HT1080 (cell line): ENCODE measurements at places on chromosomes 5 and 9. TPM values are rescaled to one million over a fixed set of nuclear protein-coding genes. Genes with fewer than 3 reads are reported as not detected.

Gene KIAA1958
- 2.3 and 3.5 TPM in 2 replicates for total RNA-seq

DNA sequence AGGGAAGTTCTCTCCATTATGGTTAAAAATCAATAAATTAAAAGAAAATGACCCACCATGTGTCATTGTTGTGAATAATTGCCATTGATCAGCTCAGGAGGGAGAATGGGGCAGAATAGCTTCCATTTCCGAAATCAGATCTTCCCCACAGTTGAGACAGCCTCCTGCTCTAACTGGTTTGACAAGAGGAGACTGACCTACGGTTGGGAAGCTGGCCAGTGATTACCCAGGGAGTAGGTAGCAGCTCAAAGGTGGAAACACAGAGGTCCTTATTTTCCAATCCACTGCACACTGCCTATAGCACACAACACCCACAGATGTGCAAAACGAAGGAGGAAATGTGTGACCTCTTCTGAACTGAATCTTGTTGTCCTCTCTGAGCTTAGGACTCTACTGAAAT lies 69.0 kb upstream of the DAPK1 start:
- DNase-seq: no peak

DNA sequence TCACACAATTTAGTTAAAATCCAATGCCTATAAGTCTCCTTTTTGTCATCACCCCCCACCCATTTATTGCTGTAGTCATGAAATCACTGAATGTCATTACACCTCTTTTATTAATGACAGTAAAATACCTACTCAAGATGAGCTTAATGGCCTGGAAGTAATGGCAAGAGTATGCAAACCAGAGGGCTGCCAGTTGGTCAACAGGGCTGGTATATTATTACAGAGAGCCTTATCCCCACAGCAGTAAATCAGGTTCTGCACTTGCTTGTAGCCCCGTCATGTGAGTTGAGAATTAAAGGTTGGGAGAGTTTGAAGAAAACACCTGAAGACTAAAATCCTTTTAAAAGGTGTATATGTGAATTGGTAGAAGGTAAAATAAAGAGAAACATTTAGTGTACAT lies 372.4 kb downstream of the MAT2B start:
- no peak for DNase-seq

Gene CCL19
- total RNA-seq: not detected in 2 replicates

- peak; percentile 89 for DNase-seq
Observed at GRCh38 chr9:83154087-83154736, 91.3 kb upstream of the RASEF start.

Gene SLC34A3
- total RNA-seq: not detected in 2 replicates

DNA sequence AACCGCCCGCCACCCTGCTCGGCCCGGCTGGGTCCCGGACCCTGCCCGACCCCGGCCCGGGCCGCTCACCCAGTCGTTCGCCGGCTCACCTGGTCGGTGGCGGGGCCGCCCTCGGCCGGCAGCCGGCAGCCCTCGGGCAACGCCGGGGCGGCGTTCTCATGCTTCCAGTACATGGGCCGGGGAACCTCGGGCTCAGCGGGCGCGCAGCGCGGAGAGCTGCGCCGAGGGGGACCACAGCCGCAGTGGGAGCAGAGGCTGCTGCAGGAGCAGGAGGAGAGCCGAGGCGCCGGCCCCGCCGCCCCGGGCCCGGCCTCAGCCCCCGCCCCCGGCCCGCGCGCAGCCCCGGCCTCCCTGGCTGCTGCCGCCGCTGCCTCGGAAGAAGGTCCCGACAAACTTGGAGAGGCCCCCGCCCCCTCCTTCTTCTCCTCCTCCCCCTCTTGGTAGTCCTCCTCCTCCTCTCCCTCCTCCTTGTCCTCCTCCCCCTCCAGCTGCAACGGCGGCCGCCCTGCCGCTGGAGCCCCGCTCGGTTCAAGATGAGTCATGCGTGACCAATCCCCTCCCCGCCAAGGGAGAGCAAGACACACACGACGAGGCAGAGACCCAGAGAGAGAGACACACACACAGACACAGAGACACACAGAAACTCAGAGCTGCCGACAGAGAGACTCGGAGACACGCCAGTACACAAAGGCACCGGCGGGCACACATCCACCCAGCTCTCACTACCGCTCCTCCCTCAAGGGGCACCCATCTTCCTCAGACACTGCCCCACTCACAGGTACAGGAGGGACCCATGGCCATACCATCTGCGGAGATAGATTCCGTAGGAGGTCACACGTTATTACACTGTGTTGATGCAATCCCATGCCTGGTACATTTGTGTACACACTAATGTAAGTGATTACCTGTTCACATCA lies at the start of gene LHX6:
TSS of gene LHX6 (minus strand) at position 390 of the 917 bp plus-strand sequence. CDS start at position 173, 217 bp downstream.
- DNase-seq: peak; percentile 36

DNA sequence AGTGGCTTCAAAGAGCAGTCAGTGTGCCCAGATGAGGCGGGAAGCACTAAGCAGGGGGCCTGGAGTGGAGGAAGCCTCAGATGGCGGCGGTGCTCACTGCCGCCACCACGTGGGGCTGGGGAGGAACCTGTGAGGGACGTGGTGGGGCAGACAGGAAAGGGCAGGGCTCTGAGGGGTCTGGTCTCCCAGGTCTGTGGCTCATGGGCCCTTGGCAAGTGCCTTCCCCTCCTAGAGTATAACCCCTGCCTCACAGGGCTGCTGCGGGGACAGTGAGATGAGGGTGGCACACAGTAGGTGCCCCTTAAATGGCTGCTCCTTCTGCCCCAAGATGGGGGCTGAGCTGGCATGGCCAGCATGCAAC lies 26.6 kb downstream of the NR5A1 start:
- peak; percentile 40 for DNase-seq

- DNase-seq: no peak
Observed at GRCh38 chr5:95424526-95424925, 33.4 kb downstream of the FAM81B start.

DNA sequence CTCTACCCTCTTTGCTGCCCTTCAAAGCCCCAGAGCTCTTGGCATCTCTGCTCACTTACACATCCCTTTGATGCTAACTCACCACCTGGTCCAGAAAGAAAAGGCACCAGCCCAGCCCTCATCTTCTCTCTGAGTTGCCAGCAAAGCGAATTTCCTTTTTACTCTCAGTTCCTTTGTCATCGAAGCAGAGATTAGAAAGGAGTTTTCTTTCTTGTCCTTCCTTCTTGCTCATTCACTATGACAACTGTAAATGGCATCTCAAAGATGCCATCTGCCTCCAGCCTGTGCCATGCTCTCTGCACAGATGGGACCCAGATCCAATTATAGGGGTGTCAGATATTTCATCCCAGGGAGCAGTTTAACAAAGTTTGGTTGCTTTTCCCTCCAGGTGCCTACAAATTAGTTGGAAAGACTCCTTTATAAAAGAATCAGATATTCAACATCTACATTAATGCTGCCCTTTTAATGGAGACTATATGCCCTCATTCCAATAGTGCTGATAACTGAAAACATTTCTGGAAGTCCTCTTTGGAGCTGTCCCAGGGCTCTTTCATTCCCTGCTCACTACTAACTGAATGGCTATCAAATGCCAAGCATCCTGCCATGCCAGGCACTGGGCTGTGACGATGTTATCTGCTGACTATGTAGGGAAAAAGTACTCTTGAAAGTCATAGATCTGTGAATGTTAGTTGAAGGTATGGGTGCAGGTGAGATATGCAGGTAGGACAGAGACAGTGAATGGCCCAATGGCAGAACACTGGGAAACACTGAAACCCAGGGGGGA lies 58.9 kb downstream of the SUSD1 start:
- no peak for DNase-seq

Gene MEIKIN
- total RNA-seq: not detected in 2 replicates

DNA sequence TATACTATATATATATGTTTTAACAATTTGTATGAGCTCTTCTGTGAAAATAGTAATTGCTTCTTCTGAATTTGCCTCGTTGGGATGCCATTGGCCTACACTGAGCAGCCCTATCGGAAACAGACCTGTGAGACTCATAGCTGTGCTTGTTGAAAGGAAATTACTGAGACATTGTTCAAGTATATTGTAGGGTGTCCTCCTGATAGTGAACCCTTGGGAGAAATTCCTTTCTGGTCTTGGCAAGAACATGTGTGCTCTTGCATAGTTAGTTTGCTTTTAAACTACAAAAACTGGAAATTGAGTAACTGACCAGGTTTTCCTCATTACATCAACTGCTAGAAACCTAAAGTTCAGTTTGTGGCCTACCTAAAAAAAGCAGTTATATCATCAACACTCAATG lies 160.9 kb downstream of the LURAP1L start:
- DNase-seq: no peak

DNA sequence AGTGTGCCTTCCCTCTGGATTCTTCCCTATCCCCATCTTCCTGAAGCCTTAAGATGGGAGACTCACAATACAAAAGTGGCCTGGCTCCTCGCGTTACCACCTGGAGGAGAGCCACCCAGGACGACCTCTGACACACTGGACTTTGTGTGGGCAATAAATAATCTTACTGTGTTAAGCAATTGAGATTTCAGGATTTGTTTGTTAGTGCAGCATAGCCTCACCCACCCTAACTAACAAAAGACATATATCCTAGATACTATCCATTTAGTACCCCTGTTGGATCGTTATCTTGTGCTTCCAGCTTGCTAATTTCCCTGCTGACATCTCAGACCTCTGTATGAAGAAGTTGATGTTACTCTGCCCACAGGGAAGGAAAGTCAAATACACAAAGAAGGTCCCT lies 7.9 kb downstream of the GABBR2 start:
- DNase-seq: no peak

GRCh38 chr5:95839658-95840057 lies 17.1 kb upstream of the GLRX start:
- DNase-seq: no peak

- no peak for DNase-seq
Observed at GRCh38 chr5:118022062-118022461, 966.3 kb downstream of the DTWD2 start.

DNA sequence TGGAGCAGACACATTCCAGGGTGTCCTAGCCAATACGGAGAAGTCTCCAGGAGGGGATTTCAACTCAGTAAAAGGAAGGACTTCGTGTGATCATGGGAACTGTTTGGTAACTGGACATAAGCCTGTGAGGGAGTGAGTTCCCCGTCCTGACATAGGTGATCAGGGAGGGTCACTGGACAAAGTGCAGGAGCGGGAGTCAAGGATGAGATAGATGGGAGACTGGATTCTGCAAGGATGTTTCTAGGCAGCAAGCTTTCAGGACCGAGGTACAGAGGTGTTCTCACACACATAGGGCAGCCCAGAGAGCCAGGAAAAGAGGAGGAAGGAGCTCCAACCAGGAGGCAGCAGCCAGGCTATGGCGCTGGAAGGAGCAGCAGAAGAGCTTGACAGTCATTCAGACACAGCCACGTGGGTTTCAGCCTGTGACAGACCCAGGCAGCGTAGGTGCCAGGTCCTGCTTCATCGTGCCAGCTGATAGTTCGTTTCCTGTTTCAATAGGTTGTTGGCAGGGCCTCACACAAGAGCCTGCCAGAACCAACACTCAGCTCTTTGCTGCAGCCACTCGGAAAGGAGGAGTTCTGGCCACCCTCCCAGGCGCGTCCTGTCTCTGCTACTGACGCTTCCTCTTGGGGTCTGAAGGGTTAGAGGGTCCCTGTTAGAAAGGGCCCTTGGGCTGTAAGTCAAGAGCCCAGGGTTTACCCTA lies 84.1 kb downstream of the AMBP start:
- peak; percentile 10 for DNase-seq
